Astrocyte (in vitro differentiated cells and primary cell): ENCODE measurements at places on chromosomes 3 and 15. TPM values are rescaled to one million over a fixed set of nuclear protein-coding genes. Genes with fewer than 3 reads are reported as not detected.

DNA sequence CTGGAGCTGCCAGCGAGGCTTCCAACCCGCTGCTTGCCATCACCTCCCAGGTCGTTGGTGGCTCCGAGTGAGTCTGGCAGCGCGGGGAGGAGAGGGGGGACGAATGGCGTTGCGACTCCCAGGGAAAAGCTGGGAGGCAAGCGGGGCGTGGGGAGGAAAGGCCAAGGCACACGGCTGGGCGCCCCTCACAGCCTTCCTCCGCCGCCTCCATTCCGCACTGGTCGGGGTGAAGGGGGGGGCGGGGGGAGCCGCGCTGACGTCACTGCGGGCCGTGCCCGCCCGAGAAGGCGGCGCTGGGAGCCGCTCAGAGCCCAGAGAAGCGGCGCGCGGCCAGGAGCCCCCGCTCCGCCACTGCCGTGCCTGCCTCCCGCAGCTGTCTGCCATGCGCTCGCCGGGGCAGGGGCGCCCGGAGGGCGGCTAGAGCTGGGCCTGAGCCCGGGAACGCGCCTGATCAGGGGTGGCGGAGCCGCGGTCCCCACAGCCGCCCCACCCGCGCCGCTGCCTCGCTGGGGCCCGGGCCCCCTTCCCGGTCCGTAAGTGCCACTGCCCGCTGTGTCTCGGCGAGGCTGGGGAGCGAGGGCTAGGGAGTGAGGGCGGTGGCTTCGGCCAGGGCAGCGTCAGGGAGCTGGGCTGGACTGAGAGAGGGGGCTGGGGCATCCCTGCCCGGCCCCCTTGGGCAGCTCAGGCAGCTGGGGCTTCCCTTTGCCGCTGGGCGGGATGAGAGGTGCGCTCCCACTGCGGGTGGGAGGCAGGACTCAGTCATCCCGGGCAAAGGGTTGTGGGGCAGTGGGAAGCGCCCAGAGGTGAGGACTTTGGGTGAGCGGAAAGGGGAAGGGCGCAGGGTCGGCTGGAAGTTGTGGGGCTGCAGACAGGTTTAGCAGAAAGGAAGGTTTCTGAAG is 27.8 kb upstream of the POLG start:
- no peak for DNase-seq

The LYSMD2 gene
- 3.4 and 4.9 TPM in 2 replicates for total RNA-seq

- no peak for DNase-seq
Observed at GRCh38 chr3:66037986-66038369, 740 bp downstream of the MAGI1 start.

DNA sequence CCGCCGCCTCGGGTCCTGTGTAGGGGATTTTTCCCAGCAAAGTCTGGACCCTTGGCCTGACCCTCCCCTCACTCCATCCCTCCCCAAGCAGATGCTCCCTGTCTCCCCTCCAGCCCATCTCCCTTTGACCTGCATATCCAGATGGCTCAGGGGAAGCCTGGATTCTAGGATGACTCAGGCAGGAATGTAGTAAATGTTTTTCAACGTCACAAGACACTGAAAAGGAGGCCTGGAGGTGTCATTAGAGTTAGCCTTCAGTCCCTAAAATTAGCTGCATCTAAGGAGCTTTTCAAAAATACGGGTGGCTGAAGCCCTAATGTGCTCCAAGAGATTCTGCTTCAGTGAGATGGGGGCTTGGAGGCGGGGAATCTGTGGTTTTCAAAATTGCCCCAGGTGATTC is 7.2 kb downstream of the ACAN start:
- DNase-seq: peak; percentile 23

GRCh38 chr3:38177181-38177580 is 11.8 kb downstream of the OXSR1 start:
- DNase-seq: no peak

- DNase-seq: no peak
Observed at GRCh38 chr15:79769933-79770759, 126.7 kb downstream of the MTHFS start.

The SV2B gene
- not detected in 2 replicates for total RNA-seq

DNA sequence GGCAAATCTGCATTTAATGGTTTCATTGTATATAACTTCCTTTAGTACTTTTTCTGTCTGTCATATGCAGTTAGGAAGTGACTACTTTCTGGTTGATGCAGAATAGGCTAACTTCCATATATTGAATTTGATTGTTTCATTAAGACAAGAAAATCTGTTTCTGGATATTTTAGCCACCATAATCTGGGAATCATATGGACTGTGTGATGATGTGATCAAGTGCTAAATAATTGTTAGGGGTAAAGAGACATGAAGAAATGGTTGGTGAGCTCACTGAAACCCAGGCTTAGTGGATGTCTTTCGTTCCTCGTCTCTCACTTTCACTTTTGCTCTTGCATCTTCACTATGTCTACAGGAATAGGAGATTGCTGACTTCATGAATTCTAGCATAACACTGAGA is 3.5 kb upstream of the MNS1 start:
- DNase-seq: no peak
